H9 (cell line): ENCODE measurements at places on chromosomes 1 and 21.
A peak's percentile ranks its signal among the peaks of the same experiment; 100 is the strongest.

DNA sequence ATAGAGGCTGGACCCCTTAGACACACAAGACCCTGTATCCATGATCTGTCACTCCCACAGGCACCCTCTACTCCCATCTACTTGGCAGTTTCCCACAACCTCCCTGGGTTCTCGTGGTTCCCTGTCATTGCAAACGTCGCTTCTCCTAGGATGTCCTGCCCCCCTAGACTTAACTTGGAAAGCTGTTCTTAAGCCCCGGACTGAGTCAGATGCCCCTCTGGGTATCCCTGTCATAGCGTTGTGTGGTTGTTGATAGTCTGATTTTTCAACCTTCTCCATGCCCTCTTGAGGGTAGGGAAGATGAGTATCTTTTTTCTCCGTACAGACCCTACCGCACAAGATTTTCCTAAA, 11.8 kb downstream of the RCC1 start:
- DNase-seq: peak; percentile 54

DNA sequence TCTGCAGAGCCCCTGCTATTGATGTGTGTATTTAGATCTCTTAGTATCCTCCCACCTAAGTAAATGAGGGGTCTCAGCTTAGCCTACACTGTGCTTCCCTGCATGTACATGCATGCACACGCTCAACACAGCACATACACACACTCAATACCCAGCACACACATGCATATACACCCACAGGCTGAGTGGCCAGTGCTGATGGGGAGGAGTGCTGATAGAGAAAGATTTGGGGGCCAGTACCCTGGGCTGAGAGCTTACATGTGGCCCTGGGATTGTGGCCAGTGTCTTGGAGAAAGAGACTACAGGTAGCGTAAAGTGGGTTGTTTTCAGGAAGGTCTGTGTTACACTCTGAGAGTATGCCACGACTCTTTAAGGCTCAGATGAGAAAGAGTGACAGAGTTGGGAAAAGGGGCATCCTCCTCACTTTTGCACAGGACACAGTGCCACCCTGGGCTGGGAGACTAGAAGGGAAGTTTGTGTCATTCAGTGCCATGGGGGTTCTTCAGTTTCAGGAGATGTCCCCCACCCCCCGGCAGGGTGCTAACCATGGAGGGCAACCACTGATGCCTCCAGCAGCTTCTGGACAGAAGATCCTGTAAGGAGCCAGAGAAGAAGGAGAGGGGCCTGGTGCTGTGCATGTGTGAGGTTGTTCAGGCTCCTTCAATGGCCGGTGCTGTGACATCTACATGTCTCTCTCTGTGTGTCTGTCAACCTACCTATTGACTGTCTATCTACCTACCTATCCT, 166.8 kb downstream of the RHOU start:
- no peak for DNase-seq

GRCh38 chr1:204320382-204320804, 39.3 kb downstream of the PLEKHA6 start:
- no peak for DNase-seq

DNA sequence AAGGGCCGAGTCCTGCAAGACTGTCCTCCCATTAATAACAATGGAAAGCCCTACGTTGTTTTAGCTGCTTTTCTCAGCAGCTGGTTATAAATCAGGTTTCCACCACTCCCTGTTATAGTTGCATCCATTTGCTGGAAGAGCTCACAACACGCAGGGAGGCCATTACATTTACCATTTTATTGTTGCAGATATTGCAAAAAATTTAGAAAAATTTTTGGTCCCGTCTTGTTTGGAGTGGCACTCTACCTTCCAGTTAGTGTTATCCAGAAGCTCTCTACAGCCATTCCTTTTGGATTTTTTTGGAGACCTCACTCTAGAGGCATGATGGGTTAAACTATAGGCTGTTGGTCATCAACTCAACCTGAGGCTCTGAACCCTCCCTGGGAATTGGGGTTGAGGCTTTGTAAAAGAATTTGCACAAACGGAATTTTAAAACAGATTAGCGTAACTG, 1532.1 kb upstream of the TPTE start:
- DNase-seq: no peak

DNA sequence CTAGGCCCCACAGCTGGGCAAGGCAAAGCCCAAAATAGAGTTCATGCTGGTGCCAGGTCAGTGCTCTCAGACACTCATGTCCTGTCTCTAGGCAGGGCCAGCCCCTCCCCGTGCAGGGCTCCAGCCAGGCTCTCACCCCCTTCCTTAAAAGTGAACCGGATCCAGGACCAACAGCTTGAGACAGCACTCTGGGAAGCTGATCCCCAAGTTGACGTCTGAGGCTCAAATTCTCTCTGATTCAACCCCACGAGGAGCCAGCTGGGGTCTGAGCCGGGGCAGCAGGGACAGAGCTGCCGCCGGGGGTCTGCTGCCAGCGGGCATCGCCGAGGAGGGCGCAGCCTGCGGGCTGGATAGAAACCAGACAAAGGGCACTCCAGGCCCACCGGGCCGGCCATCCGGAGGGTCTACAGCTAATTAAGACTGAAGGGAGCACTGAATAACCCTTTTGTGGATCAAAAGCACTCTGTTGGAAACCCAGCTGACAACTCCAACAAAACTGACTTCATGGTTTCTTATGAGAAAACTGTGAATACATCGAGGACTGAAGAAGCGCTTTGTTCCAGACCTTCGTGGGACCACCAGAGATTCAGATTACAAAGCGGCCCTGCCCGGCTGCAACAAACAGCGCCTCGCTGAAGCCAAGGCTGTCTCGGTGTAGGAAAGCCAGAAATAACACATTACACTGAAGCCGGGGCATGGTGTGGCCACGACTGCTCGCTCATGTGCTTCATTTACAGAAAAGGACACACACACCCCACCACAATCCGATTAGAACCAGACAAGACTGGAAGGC, 95.8 kb downstream of the PSMG1 start:
- DNase-seq: no peak

DNA sequence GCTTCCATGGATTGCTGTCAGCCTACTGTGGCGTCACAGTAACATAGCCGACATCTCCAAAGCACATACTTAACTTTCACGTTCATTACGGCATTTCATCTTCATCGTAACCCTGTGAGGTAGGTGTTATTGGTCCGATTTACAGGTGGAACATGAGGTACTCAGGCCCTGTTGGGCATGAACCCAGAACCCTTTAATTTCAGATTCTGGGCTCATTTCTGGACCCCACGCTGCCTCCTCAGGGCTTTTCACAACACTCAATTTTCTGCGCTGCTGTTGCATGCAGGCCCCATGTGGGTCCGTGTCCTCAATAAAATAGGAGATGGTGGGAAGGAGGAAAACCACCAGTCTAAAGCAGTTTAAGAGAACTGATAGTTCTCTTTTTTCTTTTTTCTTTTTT, 39.6 kb downstream of the UBE2T start:
- DNase-seq: no peak

DNA sequence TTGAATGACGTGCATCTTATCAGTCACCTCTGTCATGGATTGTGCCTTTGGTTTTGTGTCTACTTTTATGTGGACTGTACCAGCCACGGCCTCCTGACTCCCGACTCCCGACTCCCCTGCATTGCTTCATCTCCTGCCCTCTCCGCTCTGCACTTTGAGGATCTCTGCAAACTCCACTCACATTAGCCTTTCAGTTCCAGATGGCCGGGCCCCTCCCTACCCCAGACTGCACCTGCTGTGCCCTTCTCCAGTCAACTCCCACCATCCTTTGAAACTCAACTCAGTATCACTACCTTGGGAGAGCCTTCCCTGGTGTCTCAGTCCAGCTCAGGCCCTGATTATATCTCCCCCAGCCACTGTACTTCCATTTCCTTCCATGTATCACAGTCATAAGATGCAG, 71.4 kb downstream of the MDM4 start:
- DNase-seq: no peak

- DNase-seq: peak; percentile 85
These were observed 31.7 kb downstream of the RUNX3 start for GRCh38 chr1:24898152-24898908.

DNA sequence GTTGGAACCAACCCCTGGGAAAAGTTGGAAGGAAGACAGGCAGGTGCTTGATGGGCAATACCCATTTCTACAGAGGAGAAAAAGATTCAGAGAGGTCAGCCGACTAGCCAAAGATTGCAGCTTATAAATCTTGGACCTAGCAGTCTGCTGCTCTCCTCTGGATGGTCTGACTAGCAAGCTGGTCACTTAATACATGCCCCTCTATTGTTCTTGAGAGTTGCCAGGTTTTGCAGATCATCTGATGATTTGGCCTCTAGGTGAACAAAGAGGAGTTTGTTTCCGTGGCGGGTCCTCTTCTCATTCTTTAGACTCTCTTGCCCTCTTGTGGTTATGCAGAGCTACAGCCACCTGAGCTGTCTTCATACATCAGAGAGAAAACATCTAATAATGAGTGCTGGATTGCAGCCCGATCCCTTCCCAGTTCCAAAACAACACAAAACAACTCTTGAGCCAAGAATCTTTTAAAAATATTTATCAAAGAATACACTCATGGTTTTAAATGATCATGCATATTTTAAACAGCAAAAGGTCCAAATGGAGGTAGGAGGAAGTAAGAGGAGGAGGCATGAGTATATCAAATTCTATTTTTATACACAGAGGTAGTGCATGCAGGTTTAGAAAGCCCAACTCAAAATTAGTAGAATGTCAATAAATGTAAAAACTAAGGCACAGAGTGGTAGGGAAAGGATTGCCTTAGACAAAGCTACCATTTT, 115.7 kb downstream of the SLC30A10 start:
- DNase-seq: peak; percentile 77

DNA sequence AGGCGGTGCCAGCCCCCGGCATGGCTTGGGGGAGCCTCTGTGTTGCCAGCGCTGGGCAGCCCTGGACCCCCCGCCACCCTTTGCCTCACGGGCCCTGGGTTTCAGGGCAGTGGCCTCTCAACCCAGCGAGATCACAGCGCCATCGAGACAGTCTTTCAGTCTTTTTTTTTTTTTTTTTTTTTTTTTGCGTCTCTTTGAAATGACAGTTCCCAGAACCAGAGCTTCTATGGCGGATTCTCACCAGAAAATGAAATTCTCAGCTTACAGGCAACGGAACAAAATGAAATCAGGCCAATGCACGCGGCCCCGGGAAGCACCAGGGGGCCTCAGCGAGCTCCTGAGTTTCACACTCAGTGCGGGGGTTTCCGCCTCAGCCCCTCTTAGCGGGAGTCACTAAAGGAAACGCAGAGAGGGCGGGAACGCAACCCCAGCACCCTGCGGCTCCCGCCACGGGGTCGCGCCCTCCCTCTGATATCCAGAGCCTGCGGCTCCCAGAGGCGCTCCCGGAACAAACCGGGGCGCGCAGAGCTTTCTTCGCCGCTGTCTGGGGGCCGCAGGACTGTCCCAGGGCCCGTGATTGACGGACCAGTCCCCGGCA, 8.0 kb upstream of the COL6A1 start:
- DNase-seq: peak; percentile 72

DNA sequence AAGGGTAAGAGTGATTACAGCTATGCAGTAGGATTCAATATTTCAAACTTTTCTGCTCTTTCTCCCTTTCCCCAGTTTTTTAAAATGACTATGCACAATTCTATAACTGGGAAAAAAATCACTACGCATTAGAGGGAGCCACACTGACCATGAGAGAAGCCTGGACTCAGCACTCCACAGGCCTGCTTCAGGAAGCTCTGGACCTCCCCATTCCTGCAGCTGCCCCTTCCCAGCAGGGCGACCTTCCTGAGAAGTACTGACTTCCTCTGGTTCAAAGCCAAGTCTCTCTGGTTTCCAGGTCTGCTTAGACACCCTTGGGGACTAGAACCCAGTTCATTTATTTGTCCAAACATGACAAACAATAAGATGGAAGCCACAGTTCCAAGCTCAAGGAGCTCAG, 42.0 kb upstream of the CLSTN1 start:
- no peak for DNase-seq

DNA sequence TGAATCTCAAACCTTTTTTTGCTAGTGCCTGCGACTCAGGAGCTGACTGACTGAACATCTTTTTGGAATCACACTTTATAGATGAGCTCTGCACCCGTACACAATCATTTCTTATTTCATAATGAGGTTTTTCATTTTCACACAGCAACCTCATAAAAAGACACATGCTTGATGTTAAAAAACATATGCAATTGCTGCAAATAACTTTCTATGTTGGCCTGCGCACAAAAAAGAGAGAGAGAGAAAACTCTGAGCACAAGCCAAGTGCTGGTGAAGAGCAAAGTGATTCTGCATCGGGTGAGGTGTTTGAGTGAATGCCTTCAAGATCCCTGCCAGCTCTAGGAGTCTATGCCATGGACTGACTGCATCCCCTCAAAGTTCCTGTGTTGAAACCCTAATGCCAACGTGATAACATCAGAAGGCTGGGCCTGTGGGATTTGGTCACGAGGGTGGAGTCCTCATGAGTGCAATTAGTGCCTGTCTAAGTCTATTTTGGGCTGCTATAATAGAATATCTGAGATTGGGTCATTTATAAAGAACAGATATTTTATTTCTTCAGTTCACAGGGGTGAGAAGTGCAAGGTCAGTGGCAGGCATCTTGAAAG, 36.6 kb downstream of the C1orf87 start:
- DNase-seq: no peak

- DNase-seq: no peak
These were observed 6.7 kb upstream of the INKA2 start for GRCh38 chr1:111745675-111746613.

DNA sequence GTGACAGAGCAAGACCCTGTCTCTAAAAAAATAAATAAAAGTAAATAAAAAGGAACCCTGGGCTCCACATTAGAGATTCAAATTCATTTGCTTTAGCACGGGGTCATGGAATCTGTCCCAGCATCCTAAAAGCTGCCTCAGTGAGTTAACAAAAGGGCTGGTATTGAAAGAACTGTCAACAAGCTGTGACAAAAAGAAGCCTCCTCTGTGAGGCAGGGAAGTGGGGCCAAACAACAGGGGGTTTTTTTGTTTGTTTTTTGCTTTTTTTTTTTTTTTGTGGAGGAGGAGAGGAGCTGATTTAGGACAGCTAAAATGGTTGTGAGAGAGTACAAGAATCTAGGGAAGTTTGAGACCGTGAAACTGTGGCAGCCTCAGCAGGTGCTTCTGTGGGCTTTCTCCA, 115.7 kb downstream of the LIPI start:
- DNase-seq: no peak

- DNase-seq: peak; percentile 26
These were observed 23.7 kb downstream of the SPOCD1 start for GRCh38 chr1:31792116-31792515.

DNA sequence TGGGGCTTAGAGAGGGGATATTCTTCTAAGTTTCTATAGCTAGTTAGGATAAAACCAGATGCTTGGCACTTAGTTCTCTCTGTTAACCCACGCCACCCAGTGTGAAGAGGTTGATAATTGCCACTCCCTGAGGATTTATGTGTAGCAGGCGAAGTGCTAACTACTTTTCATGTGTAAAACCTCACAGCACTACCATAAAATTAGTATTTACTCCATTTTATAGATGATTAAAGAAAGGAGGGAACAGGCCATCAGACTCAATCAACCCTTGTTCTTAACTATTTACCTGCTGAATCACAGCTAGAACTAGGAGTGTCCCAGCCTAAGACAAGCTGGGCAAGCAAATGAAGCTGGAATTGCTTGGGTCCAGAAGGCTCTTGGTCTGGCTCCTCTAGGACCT, 8.9 kb downstream of the LIN28A start:
- DNase-seq: no peak

GRCh38 chr1:22284236-22284635, 141.3 kb upstream of the WNT4 start:
- no peak for DNase-seq

GRCh38 chr1:35768350-35769187, 1.2 kb downstream of the CLSPN start:
- DNase-seq: no peak
